ENCODE measurements at places on chromosomes 1 and 21.

- no peak for DNase-seq
Measured at GRCh38 chr21:41961753-41962152, 7.9 kb upstream of the C2CD2 start.

GRCh38 chr1:154863315-154864174, 6.5 kb downstream of the KCNN3 start:
- DNase-seq, result no peak

DNA sequence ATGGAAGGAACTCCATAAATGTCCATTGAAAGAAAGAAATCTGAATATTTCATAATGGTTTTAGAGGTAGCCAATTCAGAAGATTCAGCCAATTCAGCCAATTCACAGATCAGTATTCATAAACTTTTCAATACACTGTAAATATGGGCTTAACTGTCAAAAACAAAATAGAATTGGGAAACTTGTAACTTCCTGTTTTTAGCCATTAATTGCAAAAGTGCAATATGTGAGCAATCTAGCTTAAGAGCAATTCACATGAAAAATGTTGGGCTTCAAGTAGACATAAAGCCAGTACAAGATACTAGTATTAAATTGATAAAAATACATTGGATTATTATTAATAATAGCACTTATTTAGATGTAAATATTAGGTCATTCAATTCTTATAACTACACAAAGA, 27.5 kb upstream of the PLPPR4 start:
- DNase-seq, result no peak

GRCh38 chr1:53288790-53289429, 39.0 kb downstream of the LRP8 start:
- no peak for DNase-seq

DNA sequence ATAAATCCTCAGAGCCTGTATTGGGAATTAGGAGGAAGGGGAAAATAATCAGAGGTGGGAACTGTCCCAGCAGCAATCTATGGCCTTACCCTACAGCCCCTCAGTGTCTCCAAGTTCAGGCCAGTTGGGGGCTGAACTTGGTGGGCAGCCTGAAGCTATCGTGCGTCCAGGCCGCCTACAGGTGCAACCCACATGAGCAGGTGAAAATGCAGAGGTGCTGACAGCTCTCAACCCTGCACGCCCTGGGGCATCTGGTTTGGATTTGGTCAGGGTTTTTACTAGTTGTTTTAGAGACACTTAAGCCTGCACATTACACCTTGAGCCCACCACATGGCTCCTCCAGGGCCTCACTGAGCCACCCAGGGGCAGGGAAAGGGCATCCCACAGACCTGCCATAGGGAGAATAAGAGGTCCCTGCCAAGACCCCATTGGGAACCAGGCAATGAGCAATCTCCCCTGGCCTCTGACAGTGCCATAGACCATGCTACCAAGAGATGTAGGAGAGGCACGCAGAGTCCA, 209.5 kb downstream of the FOXD2 start:
- no peak for DNase-seq

DNA sequence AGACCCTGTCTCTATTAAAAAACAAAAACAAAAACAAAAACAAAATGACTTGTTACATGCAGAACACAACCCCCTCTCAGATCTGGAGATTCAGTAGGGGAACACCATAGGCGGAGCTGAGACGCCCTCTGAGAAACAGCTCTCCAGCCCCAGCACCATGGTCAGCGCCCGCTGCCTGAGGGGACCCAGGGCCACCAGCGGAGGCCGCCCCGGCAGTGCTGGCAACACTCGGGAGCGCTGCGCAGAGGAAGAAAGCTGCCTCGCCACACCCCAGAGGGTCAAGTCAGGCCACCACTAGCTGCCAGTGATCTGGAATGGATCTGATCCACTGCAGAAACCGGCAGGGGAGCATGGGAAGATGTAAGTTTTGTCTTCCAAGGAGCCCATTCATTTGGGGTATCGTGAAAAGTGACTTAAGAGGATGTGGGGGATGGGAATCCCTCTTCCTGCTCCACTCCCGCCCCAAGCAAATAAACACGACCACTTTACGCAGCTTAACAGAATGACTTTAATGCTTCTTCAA, 3.1 kb downstream of the ACTA1 start:
- DNase-seq, result peak; percentile 47

DNA sequence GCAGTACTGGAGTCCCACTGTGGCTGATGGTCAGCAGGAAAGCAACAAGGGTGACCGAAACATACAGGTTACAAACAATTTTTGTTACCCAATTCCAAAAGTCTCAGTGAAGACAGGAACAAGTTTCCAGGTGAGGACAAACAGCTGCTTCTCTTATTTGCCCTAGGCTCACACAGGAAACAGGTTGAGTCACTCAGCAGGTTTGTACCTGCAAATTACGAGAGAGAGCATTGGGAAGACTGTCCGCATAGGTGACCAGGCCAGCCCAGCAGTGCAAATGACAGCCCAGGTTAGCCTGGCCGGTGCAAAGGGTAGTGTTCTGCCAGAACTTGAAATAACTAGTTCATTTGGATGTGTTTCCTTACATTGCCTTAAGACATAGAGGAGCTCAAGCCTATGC, 40.0 kb upstream of the DSCAM start:
- DNase-seq, result no peak

- DNase-seq, result no peak
Measured at GRCh38 chr1:77642941-77643340, 39.5 kb downstream of the ZZZ3 start.

- no peak for DNase-seq
Measured at GRCh38 chr1:4071653-4072052, 171.6 kb upstream of the C1orf174 start.

All from upper lobe of left lung (tissue), 6 donors.